ENCODE measurements at places on chromosomes 5 and 9.

- DNase-seq: no peak
Measured at GRCh38 chr9:89360465-89360864, 42.2 kb downstream of the SECISBP2 start.

DNA sequence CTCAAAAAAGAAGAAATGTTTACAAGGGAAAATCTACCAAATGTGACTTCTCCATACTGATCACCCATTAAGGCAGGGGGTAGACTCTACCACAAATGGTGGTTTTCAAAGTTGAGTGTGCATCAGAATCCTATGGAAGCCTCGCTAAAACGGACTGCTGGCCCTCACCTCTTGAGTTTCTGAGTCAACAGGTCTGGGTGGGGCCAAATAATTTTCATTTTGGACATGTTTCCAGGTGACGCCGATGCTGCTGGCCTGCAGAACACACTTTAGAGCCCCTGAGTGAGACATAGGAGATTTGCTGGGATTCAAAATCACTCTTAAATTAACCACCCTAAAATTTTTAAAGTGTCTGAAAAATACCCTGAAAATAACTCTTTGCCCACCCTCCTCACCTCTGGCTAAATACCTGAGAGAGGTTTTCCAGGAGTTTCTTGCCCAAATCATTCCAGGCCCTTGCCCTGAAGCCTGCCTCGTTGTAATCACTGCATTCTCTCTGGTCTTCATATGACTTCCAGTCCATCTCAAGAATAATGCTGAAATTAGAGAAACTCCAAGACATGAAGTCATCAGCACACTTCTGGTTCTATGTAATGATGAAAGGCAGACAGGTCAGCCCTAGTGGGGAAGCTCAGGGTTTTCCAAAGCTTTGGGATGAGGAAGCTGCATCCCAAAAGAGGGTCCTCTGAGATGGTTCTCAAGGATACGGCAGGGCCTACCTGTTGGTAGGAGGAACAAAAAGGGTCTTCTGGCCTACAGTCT, 18.2 kb downstream of the C9orf152 start:
- DNase-seq: no peak

DNA sequence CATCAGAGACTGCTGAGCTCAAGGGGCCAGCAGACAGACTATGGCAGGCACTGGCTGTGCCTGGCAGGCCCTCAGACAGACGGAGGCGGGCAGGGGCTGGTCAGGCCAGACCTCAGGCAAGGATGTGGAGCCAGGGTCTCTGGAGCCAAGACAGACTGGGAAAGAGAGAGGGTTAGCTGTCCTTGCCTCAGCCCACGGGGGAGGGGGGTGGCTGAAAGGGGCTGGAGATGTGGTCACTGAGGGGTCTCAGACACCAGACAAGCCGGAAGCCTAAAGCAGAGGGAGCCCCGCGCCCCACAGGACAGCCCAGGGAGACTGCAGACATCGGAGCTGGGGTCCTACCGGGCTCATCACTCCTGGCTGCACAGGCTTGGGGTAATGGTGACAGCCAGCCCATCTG, 141.2 kb upstream of the FOXD4L5 start:
- no peak for DNase-seq

DNA sequence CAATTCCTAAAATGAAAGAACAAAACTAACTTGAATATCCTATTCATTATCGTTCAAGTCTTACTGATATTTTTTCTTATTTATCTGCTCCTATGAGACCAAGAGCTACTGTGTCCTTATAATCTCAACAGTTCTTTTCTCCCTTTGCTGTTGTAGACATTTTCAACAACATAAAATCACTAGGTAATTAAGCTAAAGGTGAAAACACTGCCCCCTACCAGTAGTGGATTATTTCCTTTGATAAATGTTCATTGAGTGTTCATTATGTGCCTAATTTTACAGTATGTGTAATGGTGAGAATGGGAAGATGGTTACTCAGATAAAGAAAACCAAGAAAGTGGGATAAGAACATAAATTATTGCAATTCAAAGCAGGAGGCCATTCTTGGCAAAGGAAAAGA, 41.4 kb upstream of the PAPPA start:
- no peak for DNase-seq

DNA sequence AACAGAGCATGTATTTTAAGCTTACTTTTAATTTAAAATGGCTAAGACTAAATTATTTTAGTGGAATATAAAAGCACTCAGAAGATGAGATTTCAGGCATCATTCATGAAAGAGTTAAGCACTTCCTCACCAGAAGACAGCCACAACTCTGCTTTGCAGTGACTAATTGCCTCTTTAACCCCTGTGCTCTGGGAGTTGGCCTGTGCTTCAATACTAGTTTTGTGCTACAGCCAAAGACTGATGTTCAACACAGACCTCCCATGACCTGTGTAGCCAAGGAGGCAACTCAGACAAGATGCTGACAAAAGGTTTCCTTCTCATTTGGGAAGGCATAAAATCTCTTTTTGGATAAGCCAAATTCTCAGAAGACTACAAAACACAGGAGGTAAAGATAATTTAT, 353.5 kb downstream of the FBXL17 start:
- no peak for DNase-seq

- DNase-seq: no peak
Measured at GRCh38 chr9:105510024-105510423, 47.9 kb upstream of the FKTN start.
